ENCODE measurements at places on chromosomes 16 and 17.

DNA sequence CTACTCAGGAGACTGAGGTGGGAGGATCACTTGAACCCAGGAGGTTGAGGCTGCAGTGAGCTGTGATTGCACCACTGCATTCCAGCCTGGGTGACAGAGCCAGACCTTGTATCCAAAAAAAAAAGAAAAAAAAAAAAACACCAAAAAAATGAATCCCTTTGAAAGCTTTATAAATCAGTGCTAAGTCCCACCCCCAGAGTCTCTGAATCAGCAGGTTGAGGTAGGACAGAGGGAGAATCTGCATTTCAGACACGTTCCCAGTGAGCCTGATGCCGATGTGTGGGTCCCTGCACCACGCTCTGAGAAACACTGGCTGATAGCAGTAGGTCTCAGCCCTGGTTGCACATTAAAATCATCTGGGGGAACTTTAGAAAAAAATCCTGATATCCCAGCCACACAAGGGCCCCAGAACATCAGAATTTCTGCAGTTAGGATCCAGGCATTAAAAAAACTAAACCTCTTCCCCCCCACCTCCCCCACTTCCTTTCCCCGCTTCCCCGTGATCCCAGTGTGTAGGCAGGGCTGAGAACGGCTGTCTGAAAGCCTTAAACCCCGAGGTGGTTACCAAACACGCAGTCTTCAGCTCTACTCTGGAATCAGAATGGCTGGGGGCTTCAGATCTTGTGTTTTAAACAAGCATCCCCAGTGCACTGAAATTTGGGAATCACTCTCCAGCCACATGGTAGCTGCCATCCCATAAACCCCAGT is 27.3 kb upstream of the GPRC5B start:
- no peak for DNase-seq

DNA sequence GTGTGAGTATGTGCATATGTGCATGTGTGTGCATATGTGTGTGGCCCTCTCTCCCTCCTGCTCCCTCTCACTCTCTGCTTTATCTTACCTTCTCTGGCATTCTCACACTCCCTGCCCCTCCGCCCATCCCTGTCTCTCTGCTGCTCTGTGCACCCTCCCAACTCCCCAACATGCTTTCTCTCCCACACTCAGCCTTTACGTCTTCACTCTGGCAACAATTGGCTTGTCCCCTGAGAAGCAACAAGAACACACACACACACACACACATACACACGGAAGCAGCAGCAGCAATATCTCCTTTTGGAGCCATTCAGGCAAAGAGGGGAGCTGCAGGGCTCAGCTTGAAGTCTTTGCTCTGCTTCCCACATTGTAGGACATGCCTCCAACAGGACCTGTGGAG is 27.8 kb downstream of the PITPNM3 start:
- DNase-seq = no peak

GRCh38 chr16:79007614-79008013 is 592.9 kb downstream of the MAF start:
- DNase-seq = no peak

DNA sequence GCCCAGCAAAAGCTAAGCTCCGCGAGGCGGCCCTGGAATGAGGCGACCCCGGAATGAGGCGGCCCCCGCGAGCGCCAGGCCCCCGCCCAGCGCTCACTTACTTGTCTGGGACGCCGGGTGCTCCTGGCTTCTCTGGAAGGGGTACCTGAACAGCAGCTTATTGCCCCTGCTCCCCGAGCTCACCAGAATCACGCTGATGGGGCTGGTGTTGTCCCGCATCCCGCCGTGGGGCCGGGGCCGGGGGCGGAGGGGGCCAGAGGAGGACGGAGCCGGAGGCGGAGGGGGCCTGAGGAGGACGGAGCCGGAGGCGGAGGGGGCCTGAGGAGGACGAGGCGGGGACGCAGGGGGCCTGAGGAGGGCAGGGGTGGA is 440 bp downstream of the NPRL3 start:
- peak; percentile 25 for DNase-seq

GRCh38 chr16:86383488-86384262 is 126.7 kb upstream of the FOXF1 start:
- no peak for DNase-seq

- no peak for DNase-seq
These were observed 345 bp upstream of the DCXR start for GRCh38 chr17:82037889-82038195.

DNA sequence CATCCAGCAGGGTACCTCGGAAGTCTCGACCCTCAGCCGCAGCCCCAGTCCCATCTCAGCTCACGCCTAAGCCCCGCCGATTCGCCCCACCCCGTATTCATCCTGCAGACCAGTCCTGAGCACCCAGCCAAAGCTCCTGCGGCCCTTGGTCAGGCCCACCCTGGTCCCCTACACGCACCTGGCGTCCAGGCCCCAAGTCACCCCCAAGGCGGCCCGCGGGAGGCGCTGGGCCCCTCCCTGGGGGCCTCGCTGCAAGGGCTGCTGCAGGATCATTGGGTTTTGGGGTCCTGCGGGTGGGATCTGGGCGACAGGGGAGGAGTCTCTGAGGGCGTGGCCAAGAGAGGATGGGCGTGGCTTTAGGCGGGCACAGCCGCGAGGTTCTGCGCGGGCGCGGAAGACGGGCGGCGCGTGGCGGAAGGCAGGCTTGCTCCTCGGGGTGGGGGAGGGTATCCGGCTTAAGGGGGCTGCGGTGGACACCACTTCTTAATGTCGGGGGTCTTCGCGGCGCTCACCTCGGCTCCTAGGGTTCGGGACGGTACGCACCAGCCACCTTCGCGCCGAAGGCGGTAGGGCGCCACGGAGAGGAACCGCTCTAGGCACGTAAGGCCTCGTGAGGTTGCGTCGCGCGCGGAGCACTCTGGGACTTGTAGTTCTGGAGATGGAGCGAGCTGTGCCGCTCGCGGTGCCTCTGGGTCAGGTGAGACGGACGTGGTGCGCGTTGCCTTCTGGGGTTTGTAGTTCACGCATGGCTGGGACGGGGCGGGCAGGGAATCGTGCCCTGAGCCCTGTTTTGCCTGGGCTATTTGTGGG is at the start of the genes HCFC1R1 and THOC6:
TSS of gene HCFC1R1 (minus strand) at position 274 of the 810 bp plus-strand sequence. CDS start at position 273, 1 bp downstream.
TSS of gene THOC6 (plus strand) at position 367 of the 810 bp plus-strand sequence. CDS start at position 659, 292 bp downstream.
- peak; percentile 88 for DNase-seq

- DNase-seq = no peak
These were observed 139.0 kb downstream of the SNX11 start for GRCh38 chr17:48246612-48247011.

- DNase-seq = no peak
These were observed 28.7 kb downstream of the CCR7 start for GRCh38 chr17:40536295-40537171.

DNA sequence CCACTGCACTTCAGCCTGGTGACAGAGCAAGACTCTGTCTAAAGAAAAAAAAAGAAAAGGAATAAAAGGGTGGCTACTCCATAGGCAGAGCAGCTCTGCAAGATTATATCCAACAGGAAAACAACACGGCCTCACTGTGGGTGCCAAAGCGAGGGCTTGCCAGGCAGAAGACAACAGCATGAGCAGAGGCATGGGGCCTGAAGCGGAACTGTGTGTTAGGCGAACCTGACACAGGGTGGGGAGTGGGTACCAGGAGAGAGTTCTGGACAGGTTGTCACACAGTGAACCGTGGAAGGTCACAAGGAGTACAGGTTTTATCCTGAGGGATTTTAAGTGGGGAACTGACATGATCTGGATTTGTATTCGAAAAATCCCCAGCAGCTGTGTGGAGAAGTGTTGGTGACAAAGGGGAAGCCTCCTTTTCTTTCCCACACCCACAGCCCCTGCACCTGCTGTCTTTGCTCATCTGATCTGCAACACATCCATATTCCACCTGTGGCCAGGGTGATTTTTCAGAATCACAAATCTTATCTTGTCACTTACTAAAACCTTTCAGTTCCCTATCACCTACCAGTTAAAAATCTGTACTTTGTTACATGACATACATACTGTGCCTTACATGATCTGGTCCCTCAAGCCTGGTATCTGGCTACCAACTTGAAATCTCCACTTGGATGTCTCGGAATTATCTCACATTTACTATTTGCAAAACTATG is 23.2 kb upstream of the ARHGAP17 start:
- no peak for DNase-seq

GRCh38 chr17:38749223-38750043 is 1.3 kb upstream of the PCGF2 start:
- DNase-seq = no peak

GRCh38 chr16:88741368-88741767 is 35.1 kb downstream of the CTU2 start:
- no peak for DNase-seq

DNA sequence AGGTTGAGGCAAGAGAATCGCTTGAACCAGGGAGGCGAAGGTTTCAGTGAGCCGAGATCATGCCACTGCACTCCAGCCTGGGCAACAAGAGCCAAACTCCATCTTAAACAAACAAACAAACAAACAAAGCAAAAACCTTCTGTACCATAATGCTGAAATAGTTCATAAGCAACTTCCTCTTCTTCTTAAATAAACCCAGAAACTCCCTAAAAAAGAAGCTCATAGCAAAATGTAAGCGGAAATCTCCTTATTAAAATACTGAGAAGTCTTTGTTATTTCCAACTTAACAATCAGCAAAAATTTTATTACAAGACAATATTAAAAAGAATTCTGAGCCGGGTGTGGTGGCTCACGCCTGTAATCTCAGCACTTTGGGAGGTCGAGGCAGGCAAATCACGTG is 82.8 kb downstream of the FBXL20 start:
- DNase-seq = no peak

- DNase-seq = no peak
These were observed 34.6 kb upstream of the PVALEF start for GRCh38 chr17:81130385-81131361.

DNA sequence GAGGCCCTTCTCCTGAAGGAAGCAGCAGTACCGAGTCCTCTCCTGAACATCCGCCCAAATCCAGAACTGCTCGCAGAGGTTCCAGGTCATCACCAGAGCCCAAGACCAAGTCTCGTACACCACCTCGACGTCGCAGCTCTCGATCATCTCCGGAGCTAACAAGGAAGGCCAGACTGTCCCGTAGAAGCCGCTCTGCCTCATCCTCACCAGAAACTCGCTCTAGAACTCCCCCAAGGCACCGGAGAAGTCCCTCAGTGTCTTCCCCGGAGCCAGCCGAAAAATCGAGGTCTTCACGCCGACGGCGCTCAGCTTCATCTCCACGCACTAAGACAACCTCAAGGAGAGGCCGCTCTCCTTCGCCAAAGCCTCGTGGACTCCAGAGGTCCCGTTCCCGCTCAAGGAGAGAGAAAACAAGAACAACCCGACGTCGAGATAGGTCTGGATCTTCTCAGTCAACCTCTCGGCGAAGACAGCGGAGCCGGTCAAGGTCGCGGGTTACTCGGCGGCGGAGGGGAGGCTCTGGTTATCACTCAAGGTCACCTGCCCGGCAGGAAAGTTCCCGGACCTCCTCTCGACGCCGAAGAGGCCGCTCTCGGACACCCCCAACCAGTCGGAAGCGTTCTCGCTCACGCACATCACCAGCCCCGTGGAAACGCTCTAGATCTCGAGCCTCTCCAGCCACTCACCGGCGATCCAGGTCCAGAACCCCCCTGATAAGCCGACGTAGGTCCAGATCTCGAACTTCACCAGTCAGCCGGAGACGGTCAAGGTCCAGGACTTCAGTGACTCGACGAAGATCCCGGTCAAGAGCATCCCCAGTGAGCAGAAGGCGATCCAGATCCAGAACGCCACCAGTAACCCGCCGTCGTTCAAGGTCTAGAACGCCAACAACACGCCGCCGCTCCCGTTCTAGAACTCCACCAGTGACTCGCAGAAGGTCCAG is 11.3 kb downstream of the ELOB start:
- DNase-seq = no peak

DNA sequence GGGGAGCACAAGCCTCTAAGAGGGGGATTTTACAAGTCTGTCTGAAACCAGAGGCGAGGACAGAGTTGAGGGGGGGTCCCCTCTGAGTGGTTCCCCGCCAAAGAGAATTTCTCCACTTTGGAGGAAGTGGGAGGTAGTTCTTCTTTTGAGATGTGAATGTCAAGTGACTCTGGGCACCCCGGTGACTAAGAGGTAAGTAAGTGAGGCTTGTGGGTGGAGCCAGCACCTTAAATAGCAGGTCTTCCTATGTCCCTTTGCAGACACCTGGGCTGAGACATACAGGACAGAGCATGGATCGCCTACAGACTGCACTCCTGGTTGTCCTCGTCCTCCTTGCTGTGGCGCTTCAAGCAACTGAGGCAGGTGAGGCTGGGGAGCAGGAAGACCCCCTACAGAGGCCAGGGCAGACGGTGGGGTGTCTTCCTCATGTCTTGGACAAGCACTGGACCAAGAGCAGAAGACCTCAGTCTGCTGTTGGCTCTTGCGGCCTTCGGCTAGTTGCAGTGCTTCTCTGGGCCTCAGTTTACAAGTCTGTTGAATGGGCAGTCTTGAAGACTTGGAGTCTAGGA is at the start of gene CCL22:
TSS of gene CCL22 (plus strand) at position 257 of the 569 bp plus-strand sequence. CDS start at position 291, 34 bp downstream.
- DNase-seq = no peak

All from T-helper 1 cell (primary cell).